ENCODE measurements at places on chromosomes 1 and 21.

- DNase-seq, result no peak
Measured at GRCh38 chr1:24507405-24507804, 4.8 kb downstream of the RCAN3 start.

- no peak for DNase-seq
Measured at GRCh38 chr1:191206513-191207207, 729.0 kb upstream of the BRINP3 start.

DNA sequence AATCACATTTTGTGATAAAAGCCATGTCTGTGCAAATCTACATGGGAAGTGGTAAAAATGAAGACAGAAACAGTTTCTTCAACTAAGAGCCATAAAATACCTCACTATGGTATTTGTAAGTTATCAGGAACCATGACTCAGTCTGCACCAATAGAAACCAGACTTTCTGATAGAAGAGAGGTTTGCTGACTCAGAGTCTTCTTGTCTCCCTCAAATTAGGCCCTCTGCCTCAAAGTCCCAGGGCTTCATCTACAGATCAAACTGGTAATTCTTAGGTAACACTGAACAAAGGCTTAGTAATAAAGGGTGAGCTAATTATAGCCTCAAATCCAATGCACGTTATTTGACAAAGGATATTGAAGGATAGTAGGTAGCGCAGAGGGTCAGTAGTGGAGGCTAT lies 30.9 kb upstream of the SSX2IP start:
- DNase-seq, result no peak

GRCh38 chr1:155835548-155835947 lies 21.5 kb downstream of the GON4L start:
- DNase-seq, result no peak

- no peak for DNase-seq
Measured at GRCh38 chr1:229007701-229008100, 263.2 kb upstream of the RAB4A start.

DNA sequence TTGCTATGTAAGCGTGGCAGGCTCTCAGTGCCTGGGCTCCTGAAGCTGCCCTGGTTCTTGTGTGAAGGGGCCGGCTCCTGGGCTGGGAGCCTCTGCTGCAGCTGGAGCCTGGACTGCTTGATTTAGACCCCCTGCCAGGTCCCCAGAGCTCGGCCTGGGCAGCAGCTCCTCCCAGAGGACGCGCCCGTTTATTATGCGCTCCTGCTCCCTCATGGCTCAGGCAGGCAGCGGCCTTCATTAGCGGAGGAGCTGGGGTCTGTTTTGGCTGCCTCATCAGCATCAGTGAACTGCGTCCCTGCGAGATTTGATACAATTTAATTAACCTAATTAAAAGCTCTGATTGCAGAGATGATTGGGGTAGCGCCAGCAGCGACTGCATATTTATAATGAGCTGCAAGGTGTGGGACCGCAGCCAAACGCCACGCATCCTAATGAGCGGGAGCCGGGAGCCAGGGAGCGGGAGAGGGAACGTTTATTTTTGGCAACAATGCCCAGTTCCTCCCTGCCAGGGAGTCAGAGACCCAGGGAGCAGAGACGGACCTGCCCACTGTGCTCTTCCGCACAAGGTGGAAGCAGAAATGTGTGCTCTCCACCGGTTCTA lies 16.6 kb downstream of the UTP11 start:
- no peak for DNase-seq

GRCh38 chr1:818618-819291 lies 105.0 kb upstream of the SAMD11 start:
- DNase-seq, result no peak

GRCh38 chr1:234721476-234722269 lies 111.7 kb upstream of the IRF2BP2 start:
- peak; percentile 90 for DNase-seq

- DNase-seq, result no peak
Measured at GRCh38 chr1:161910604-161911003, 113.1 kb downstream of the OLFML2B start.

GRCh38 chr1:101122452-101123166 lies 97.0 kb upstream of the DPH5 start:
- DNase-seq, result no peak

DNA sequence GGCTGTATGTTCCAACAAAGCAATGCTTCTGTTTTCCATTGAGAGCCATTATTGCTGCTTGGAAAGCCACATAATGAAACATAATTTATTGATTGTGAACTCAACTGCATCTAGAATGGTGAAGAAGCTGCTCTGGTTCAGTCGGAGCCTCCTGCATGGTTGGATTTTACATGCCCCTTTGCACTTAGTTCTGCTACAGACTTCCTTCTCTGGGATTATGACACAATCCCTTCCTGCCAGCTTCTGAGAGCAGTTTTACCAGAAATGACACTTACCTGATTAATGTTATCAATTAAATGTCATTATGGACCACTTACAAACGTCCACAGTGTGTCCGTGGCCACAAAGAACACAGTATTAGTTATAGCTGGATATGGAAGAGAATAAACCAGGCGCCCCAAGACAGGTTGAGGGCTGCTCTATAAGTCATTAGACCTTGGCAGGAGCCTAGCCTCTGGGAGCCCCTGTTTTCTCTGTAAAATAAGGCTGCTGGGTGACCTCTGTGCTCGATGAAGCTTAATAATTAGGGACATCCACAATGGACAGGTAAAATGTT lies 7.0 kb upstream of the CD58 start:
- no peak for DNase-seq

DNA sequence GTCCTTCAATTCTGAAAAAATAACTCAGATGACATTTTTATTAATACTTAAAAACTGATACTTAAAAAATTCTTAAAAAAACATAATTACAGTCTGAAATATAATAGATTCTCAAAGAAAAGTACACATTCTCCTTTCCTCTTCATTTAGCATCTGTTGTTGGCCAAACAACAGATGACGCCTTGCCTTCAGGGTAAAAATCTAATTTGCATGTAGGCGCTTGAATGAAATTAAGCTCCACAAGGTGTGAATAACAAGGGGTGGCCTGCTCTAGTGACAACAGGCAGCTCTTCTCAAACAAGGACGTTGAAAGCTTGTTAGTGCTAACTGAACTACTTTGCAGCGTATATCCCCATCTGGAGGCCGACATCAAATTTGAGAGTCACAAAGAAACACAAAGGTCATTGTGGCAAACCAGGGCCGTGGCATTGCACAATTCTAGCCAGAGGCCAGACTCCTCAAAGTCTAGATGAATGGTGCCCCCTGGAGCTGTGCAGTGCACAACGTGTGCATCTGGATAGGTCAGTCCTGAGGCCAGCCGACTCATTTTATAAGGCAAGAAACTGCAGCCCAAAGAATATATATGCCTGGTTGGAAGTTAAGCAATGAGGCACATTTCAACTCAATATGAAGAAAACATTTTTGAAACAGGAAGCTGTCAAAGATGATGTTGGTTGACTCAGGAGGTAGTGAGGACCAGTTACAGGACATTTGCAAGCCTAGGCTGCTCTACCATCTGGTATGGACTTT lies 459.2 kb upstream of the RUNX1 start:
- no peak for DNase-seq

Measured in pulmonary artery endothelial cell (primary cell).